ENCODE measurements at places on chromosomes 7 and 10.

DNA sequence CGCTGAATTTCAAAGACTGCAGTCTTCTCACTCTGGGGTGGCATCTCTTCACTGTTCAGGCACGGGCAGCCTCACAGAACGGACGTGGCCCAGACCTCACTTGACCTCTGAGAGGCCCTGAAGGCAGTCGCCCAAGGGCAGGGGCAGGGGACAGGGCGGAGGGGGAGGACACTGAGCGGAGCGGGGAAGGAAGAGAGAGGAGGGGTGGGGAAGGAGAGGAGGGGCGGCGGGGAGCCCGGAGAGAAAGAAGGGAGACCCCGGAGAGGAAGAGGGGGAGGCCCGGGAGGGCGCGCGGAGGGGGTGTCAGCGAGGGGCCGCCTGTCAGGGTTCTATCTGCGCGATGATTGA lies 58.7 kb upstream of the COMTD1 start:
- DNase-seq = no peak

- no peak for DNase-seq
These were observed 49.4 kb downstream of the FRMPD2 start for GRCh38 chr10:48224979-48225560.

- no peak for DNase-seq
These were observed 125.7 kb upstream of the NEBL start for GRCh38 chr10:21022821-21023220.

DNA sequence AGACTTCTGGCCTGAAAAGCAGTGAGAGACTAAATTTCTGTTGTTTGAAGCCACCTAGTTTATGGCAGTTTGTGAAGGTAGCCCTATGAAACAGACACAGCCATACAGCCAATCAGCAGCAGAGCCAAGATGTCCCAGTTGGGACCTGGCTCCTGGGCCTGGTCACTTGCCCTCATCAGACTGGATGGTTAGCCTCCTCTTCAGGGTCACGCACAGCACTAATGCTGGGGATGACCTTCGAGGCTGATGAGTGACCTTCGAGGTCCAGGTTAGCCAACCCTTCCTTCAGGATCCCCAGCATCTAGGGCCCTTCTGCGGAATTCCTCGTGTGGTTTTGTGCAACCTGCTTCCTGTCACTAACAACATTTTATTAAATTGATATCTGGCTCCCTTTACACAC lies 229.7 kb downstream of the FANK1 start:
- no peak for DNase-seq

DNA sequence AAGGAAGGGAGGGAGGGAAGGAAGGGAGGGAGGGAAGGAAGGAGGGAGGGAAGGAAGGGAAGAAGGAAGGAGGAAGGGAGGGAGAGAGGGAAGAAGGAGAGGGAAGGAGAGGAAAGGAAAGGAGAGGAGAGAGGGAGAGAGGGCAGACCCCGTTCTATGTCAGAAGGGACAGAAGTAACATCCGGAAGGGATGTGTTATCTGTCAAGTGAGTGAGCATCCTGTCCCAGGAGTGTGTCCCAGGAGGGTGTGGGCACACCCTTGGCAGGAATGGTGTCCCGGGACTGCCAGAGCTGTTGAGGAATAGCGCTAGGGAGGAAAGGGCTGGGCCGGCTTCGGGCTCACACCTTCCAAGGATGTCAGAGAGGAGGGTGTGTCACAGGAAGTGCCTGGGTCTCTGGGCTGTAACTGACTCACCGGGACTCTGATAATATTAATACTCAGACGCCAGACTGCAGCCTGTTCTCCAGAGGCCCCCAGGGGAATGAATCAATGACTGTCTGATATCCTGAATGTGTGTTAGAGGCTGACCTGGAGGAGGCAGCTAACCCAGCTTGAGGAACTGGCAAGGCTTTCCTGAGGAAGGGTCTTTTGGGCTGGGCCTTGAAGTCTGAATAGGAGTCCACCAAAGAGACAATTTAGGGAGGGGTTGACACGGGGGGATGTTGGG lies 125.6 kb upstream of the TNRC18 start:
- no peak for DNase-seq

DNA sequence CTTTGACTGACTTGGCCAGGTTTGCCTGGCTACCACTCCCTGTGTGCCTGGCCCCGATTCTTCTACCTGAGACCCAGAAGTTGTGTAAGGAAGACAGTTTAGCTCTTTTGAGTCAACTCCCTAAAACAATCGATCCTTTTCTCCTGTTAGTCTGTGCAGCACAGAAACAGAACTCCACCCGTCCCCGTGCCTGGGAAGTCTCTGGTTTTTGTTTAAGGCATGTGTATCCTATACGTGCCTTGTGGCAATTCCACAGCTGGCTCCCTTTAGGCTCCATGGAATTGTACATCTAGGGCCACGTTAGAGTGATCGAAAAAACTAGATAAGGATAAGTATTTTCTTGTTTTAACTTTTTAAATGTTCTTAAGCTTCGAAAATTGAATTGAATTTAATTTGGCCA lies 131.6 kb downstream of the BICC1 start:
- DNase-seq = no peak

GRCh38 chr7:81694711-81695110 lies 75.1 kb downstream of the HGF start:
- DNase-seq = no peak

- no peak for DNase-seq
These were observed 18.0 kb downstream of the CHST15 start for GRCh38 chr10:124075231-124075955.

DNA sequence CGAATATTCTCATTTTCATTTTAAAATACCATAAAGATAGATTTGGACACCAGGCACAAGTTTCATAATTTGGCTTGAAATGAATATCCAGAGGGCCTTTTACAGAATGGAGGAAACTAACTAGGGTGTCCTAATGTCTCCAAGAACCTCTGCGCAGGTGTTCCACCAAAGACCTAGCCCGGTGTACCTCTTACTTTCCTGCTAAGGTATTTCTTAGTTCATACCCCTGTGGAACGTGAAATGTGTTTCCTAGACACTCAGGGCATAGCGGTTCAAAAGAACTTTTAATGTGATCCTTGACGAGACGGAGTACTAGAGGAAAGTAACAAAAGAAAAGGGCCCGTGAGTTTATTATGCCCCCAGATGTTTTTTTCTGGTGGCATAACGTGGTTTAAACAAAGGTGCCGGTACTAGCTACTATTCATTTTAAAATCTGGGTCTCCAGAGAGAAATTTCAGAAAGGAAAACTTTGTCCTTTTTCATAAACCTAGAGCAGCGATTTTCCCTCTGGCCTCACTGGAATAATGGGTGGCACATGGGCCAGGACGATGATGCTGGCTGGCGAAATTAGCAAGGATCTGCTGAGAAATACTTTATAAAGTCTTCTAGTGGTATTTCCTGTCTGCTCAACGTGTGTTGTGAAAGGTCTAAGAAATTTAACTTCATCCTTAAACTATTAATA lies 1.4 kb downstream of the APBB1IP start:
- no peak for DNase-seq

GRCh38 chr10:47449102-47449978 lies 34.6 kb downstream of the ANXA8 start:
- DNase-seq = no peak

DNA sequence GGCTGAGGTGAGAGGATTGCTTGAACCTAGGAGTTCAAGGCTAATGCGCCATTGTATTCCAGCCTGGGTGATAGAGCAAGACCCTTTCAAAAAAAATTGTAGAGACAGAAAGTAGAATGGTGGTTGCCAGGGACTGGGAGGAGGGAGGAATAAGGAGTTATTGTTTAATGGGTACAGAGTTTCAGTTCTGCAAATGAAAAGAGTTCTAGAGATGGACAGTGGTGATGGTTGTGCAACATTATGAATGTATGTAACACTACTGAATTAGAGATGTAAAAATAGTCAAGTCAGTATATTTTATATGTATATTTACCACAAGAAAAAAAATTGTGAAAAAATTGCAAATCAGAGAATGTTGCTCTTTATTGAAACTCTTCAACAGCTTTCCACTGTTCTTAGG lies 266.5 kb upstream of the NPY start:
- DNase-seq = no peak

GRCh38 chr10:95500649-95501048 lies 60.5 kb downstream of the SORBS1 start:
- no peak for DNase-seq

- DNase-seq = no peak
These were observed 159.3 kb downstream of the DYNC1I1 start for GRCh38 chr7:95931460-95932232.

DNA sequence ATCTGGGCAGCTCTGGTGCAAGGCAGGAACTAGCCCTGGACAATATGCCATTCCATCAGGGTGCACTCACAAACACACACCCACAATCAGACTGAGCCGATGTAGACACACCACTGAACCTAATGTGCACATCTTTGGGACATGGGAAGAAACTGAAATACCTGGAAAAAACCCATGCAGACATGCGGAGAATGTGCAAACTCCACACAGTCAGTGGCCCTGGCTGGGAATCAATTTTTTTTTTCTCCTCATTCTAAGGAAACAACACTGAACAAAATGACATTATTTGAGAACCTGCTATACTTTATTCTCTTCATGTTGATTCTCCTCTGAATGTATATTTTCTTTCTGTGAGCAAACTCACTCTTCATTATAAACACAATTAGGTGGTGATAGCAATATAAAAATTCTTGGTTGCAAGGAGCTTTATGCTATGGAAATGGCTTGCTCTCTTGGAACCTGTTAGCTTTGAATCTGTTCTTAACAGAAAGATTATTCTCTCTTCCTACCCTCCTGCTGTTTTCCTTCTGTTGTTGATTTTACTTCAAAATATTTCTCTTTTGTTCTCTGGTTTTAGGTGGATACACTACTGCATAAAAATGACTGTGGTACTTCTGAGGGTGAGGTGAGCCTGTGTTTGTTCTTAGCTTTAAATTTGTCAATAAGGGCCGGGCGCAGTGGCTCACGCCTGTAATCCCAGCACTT lies 33.0 kb upstream of the MICU1 start:
- no peak for DNase-seq

DNA sequence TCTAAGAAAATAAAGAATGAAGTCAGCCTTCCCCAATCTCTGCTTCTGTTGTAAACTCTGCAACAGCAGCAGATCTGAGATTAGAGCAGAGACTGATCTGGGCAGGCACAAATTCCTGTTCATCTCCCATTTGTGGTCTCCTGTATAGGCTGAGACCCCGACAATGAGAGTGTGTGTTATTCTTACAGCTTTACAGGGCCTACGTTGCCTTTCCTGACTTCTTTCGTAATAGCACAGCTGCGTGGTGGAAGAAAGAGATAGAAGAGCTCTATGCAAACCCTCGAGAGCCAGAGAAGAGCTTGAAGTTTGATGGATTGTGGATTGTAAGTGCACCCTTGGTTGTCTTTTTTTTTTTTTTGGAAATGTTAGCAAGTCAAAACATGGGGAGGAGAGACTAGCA lies 72.1 kb downstream of the PRSS58 start:
- DNase-seq = no peak

DNA sequence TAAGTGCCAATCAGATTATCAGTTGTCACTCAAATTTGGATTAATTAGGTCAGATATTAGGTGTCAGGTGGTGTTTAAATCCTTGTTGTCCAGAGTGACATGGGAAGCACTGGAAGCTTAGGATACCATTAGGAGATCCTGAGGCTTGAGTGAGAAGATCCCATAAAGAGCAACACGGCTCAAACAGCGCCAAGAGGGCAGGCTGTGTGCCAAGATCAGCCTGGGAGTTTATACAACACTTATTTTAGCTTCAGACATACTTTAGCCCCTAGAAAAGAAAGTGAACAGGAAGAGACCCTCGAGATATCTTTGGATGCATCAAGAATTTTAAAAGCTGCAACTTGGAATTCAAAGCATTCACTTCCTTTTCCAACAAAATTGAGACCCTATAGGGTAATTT lies 14.2 kb upstream of the ACTA2 start:
- no peak for DNase-seq

GRCh38 chr7:96734343-96734742 lies 24.7 kb upstream of the SEM1 start:
- no peak for DNase-seq

GRCh38 chr10:68526634-68527307 lies 552 bp downstream of the SLC25A16 start:
- DNase-seq = no peak

DNA sequence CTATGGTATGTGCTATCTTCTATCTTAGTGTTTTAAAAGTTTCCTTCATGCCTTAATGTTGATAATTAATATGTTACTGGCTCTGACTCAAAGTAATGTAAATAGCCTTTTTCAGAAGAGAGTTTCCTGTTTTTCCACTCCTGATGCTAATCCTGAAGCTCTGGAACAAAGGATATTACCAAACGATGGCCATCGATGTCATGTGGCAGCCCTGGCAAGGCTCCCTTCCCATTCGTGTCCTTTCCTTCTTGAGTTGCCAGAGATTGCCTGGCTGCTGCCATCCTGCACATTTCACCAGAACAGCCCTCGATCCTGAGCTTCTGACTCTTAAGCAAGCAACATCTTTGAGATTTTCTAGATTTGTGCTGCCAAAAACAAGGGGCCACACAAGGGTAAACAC lies 46.0 kb downstream of the RNF133 start:
- no peak for DNase-seq

DNA sequence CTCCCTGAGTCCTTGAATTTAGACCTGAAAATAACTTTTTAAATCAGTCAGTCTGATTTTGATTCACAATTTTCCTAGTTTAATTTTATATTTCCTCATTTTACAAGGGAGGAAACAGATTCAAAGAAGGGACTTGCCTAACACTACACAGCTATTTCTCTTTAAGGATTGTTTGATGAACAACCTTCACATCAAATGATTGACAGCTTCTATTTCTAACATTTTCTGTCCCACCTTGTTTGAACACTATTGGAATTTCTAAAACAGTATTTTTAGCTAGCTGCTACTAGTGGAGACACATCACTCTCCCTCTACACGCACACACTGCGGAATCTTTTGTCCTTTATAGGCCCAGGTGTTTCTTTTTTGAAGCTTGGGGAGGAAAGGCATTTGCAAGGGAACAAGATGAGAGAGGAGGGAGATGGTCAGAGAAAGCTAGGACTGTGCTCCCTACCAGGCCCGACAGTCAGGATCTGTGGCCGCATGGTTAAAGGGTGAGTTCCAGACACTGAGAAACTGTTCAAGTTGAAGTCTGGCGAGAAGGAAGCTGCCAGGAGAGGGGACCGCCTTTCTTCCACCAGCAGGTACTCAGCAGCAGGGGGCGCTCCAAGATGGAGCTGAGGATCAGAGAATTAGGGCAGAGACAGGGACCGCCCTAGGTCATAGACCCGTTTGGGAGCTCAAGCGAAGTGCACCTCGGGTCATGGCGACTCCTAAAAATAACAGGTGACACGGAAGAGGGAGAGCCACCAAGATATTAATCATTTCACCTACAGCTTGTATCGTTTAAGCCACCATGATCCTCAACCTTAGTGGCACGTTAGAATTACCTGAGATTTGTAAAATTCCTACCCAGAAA lies 49.7 kb downstream of the DNAJC12 start:
- peak; percentile 62 for DNase-seq

GRCh38 chr7:133983685-133984419 lies 143.3 kb upstream of the LRGUK start:
- DNase-seq = no peak

GRCh38 chr7:143345428-143345900 lies 17.0 kb downstream of the FAM131B start:
- DNase-seq = peak; percentile 51

- no peak for DNase-seq
These were observed 386.5 kb upstream of the ANKRD30A start for GRCh38 chr10:36738738-36739431.

- DNase-seq = no peak
These were observed 582 bp downstream of the TPST1 start for GRCh38 chr7:66205741-66206090.

GRCh38 chr7:104825099-104825498 lies 188.9 kb upstream of the KMT2E start:
- DNase-seq = no peak
